ENCODE measurements at places on chromosomes 12 and 14. TPM values are rescaled to one million over a fixed set of nuclear protein-coding genes. Genes with fewer than 3 reads are reported as not detected.

The KCNA1 gene
- total RNA-seq, result not detected

The MYO1H gene
- not detected for total RNA-seq

The ZFHX2 gene
- 0.29 TPM for total RNA-seq

The KRT78 gene
- total RNA-seq, result not detected
